ENCODE measurements at places on chromosomes 11 and 22.

GRCh38 chr11:61065955-61066638 is 36.2 kb upstream of the CD5 start:
- no peak for DNase-seq

GRCh38 chr11:114379394-114380069 is 20.8 kb downstream of the C11orf71 start:
- no peak for DNase-seq

DNA sequence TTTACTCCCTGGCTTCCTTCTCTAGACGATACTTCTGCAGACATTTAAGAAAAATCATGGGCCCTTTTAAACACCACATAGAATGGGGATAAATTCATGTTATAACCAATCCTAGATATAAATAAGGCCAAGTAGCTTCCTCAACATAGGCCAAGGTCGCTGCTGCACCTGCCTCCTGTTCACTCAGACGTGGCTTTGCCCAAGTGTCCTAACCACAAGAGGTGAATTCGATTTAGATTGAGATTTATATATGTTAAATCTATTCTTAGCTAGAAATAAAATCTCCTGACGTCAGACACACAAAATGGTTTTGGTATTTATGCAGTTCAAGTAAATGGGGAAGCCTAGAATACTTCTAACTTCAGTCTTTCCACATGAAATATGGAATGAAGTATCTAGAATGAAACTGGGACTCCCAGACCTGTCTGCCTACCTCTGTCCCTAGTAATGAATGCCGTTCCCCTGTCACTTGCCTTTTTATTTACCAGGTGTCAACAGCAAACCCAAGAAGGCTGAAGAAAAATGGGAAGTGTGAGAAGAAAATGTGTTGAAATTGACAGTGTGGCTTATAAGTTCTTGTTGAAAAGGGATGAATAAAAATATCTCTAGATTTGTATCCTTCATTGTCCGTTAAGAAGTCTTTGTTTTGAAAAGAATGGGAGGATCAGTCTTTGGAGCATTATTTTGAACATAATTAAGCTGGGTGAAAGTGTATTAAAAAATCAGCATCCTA is 131.8 kb downstream of the HIPK3 start:
- DNase-seq: no peak

GRCh38 chr11:57008373-57008772 is 19.7 kb downstream of the OR5AK2 start:
- no peak for DNase-seq

DNA sequence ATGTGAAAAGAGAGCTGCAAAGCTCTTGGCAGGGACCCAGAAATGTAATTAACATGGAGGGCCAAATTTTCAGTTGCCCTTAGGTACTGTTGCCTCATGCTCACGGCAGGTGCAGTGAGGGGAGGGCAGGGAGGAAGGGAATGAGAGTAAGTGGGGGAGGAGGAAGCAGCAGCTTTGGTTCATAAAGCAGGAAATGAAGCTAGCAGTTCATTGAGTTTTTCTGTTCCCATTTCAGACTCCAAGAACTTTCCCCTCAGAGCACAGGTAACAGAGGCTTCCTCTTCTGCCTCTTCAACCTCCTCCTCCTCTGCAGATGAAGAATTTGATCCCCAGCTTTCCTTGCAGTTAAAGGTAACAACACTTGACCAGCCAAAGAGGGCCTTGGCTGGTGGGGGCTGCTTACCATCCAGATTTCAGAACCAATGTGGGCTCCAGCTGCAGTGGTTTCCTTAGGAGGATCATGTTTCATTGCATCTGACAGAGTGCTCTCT is 57.9 kb upstream of the PARVA start:
- peak; percentile 86 for DNase-seq

- DNase-seq: no peak
These were observed 435 bp upstream of the TAF6L start for GRCh38 chr11:62770778-62771143.

- no peak for DNase-seq
These were observed 5.4 kb downstream of the TRABD start for GRCh38 chr22:50190941-50191741.

DNA sequence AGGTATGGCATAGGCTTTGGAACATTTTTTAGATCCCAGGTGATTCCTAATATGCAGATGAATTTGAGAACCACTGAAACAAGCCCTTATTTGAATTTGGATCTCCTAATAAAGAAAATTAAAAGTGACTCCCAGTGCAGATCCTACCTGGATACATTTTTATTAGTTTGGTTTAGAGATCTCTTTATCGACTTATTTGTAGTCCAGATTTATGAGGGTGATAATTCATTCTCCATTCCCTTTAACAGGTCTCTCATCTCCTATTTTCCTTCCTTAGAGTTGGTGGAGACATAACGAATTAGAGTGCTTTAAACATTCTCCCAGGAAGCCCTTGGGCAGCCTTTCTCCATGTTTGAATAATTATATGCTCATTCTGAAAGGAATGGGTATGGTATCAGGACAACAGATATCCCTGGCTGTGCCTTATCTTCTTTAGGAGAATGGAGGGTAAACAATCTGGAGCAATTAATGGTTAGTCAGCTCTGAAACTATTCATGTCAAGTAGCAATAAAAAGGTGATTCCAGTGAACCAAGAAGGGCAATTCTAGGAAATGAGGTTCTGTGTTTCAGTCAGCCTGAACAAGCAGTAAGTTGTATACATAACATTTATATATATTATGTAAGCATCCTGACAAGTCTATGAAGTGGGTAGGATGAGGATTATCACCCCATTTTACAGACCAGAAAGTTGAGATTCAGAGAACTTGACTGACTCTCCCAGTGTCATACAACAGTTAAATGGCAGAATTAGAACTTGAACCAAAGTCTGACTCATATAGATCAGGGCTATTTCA is 53.9 kb upstream of the RCE1 start:
- DNase-seq: no peak

GRCh38 chr11:472816-473215 is 22.7 kb downstream of the PTDSS2 start:
- no peak for DNase-seq

DNA sequence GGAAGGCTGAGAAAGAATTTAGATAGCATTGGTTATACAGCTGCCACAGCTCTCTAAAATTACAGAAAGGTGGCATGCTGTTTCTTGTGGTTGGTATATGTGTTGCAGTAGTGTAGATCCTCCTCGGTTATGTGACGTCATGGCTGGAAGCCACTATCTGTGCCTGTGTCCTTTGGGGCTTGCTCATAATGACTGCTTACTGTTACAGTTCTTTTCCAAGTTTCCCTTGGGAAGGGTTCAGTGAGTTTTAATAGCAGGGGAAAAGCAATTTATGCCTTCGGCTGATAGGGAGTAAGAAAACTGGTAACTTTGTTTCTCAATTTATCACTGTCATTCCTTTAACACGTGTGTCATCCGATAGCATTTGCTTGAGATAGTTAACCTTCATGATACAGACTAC is 47.2 kb downstream of the POLD3 start:
- DNase-seq: no peak

DNA sequence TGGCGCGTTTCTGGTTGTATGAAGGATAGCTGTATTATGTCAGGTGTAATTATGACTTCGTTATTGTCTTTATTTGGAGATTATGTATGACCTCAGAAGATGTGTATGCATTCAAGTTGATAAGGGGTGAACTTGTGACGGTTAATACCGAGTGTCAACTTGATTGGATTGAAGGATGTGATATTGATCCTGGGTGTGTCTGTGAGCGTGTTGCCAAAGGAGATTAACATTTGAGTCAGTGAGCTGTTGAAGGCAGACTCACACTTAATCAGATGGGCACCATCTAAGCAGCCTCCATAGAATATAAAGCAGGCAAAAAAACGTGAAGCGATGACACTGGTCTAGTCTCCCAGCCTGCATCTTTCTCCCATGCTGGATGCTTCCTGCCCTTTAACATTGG is 15.3 kb upstream of the CD82 start:
- DNase-seq: no peak

GRCh38 chr11:126459691-126460281 is 104.3 kb downstream of the ST3GAL4 start:
- no peak for DNase-seq

GRCh38 chr11:73393011-73393380 is 16.8 kb downstream of the RELT start:
- no peak for DNase-seq

DNA sequence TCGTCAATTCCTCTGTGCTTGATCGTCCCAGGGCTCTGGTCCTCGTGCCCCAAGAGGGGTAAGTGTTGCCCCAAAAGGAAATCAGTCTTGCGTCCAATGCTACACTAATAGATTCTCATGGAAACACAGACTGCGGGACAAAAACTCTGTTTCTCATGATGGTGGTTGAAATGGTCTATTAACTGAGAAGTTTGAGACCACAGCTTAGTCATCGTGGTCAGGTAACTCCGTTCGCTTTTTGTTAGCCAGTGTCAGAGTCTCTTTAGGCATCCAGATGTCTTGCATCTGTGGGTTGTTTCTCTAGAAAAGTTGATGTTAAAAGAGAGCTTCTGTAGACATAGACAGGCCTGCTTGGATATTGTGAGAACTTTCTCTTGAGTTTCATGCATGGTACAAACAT is 104.6 kb upstream of the SORL1-AS1 start:
- DNase-seq: no peak

DNA sequence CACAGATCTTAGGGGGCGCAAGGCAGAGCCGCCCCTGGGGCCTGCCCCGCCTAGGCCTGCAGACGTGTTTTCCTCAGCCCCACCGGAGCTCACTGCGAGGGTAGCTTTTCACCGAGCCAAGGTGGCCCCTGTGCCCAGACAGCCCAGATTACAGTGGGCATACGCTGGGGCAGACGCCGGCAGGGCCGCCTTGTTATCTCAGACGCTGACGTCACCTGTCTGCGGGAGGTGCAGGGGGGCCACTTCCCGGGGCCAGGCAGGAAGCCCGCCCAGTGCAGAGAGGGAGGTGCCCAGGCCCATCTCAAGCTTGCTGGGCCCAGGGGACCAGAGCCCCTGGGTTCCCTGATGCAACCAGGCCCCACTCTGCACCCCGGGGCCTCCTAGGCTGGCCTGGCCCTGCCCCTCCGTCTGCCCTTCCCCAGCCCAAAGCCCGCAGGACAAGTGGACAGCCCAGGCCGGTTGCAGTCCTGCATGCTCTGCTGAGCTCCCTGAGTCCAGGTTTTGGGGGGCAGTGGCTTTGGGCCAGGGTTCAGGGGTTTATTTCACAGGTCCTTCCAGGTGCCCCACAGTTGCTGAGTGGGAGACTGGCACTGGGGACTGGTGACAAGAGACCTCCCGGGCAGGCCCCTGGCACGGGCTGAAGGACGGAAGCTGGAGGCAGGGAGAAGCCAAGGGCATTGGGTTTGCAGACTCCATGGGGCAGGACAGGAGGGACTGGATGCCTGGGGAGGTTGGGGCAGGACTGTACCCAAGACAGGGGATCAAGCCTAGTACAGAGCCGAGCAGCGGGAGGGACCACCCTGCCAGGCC is 38.6 kb downstream of the IGF2 start:
- no peak for DNase-seq

DNA sequence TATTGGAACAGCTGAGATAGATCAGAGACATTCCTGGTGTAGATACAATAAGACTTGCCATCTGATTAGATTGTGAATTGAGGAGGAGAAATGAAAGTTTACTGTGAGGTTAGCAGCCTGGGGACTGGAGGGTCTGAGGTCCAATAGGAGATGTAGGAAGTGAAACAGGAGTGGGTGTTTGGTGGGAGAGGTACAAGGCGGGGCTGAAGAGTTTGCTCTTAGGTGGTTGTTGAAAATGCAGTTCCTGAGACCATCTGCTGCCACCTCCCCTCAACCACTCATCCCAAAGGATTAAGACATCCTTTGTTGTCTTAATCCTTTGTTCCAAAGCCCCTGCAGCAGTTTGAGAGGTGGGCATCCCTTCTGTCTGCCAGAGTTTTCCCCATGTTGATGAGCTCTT is 14.8 kb downstream of the PIWIL4 start:
- no peak for DNase-seq

DNA sequence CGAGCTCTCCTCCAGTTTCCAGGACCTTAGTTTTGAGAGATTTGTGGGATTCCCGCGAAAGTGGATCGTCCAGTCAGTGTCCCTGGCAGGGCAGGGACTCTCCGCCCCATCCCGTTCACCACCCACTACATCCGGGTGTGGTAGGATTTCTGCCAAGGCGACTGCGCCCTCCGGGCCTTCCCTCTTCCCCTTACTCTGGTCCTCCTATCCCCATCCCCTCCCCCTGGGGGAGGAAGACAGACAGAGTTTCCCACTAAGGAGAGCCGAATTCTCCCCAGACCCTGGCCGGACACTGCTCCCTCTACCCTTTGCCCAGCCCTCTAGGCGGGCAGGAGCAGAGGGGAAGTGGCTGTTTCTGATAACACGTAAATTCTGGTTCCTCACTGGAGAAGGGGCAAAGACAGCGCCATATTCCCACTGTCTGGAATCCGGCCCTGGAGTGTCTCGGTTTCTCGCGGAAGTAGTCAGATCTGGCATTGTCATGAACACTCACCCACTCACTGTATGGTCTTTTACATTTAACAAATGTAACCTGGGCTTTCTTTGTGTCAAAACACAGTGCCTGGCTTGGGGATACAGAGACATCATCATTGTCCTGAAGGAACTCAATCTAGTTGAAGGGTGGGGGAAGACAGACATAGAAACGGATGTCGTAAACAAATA is 1.1 kb upstream of the NECTIN1 start:
- no peak for DNase-seq

DNA sequence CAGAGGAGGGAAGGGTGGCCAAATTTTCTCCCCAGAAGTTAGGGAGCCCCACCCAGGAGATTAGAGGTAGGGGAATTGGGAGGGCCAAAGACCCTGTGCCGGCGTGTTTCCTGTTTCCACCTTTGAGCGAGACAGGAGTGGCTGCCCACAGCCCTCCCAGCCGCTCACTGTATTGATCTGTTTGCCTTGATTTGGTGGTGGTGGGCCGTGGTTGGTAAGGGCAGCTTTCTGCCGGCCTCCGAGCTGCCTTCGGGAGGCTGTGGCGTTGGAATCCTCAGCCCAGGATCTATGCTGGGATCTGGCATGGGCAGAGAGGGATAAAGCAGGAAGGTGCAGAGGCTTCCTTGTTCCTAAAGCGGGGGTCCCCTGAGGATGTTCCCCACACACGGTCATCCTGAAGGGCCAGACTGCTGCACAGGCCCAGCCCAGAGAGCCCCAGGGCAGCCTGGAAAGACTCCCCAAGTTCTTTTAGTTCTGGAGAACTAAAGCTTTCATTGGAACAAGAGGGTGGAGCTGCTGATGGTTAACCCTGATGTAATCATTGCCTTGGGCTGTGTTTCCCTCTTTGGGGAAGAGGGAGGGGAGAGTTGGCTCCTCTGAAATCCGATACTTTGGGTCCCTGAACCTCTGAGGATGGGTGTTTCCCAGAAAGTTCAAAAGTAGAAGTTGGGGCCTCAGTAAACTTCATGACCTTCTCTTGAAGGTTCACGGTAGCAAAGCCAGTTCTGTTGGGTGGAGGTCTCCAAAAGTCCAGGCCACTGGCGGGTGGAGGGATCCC is 7.2 kb downstream of the FAM83F start:
- no peak for DNase-seq

- no peak for DNase-seq
These were observed 127.4 kb downstream of the SPON1 start for GRCh38 chr11:14089690-14090462.

GRCh38 chr11:47987781-47988180 is 7.4 kb downstream of the PTPRJ start:
- no peak for DNase-seq

- DNase-seq: no peak
These were observed 197.8 kb downstream of the CWF19L2 start for GRCh38 chr11:107259811-107260221.

- no peak for DNase-seq
These were observed 37.7 kb upstream of the DMC1 start for GRCh38 chr22:38607680-38608079.
